Stimulated activated CD4-positive, alpha-beta T cell treated with anti-CD3 and anti-CD28 coated beads, Interleukin-15, amount 100 ng/mL, for 48 hours (primary cell): ENCODE measurements at places on chromosomes 1 and 21.

DNA sequence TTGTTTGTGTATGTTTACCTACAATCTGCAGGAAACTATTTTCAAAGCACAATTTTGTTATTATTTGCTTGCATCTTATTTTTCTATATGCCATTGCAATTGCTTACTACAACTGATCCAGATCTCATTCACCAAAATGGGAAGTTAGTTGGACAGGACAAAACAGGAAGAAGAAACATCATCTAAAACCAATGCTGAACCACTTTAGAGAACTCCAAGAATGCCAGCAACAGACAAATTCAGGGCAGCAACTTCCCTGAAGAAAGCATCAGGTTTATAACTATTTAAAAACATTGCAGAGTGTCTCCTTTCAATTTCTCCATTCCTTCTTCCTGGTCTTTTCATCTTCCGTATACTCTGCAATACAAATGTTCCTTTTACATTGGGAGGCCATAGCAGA is 82.4 kb upstream of the SMYD2 start:
- DNase-seq = no peak

- no peak for DNase-seq
Observed at GRCh38 chr1:17416389-17416788, 23.1 kb downstream of the RCC2 start.

DNA sequence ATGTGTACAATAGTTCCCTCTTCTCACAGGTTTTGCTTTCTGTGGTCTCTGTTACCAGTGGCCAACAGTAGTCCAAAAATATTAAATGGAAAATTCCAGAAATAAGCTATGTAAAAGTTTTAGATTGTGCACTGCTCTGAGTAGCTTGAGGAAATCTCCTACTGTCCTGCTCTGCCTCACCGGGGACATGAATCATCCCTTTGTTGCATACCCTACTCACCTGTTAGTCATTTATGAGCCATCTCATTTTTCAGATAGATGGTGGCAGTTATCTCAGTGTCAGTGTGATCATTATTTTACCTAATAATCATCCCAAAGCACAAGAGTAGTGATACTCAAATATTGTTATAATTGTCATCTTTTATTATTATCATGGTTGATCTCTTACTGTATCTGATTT is 688.1 kb downstream of the PLA2G4A start:
- DNase-seq = no peak

- DNase-seq = no peak
Observed at GRCh38 chr1:236471653-236472052, 52.1 kb upstream of the LGALS8 start.

DNA sequence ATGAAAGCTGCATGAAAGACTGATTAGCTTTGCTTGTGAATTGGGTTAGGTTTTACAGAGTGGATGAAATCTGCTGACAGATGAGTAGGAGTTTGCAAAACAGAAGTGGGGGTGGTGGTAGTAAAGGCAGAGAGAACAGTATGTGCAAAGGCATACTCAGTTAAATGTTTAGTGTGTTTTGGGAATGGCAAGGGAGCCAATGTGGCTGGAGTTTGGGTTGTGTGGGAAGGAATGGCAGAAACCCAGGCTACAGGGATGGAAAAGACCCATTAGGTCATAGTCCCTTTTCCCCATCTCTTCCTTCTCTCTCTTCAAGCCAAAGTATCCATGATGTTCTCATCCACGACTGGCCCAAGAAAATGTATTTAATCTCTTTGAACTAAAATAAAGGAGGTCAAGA is 362.2 kb upstream of the LYPLAL1 start:
- DNase-seq = no peak
